ENCODE measurements at places on chromosomes 1 and 21.

DNA sequence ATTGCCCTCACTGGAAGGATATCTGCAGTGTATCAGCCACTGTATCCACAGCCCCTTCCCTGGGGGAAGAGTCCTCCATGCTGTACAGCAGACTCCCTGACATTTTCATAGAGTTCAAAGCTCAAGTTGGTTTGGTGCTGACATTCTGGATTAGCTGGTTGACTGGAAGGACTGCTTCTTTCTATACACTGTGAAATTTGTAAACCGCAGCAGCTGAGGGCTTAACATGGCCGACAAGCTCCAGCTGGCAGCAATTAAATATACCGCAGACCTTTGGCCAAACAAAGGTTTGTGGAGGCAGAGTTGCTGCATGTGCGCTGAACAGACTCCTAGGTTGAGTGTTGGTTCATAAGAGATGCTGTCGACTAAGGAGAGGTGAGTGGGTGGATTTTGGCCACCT lies 126.4 kb downstream of the DHRS3 start:
- DNase-seq: no peak

GRCh38 chr1:92118826-92119225 lies 38.7 kb downstream of the BTBD8 start:
- DNase-seq: no peak

DNA sequence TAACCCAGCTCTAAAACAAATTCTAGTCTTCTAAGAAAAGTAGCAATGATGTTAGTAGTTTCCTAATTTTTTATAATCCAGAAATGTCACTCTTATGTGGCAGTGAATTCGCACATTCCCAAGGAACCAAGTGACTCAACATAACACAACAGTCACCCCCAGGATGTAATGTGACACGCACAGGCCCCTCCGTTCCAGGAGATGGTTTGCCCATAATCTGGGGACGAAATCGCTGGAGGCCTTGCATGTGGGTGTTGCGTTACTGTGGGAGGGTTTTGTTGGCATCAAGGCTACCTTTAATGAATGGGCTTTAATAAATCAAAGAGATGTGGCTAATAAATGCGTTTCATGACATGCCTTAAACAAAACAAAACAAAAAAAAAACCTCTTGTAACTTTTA lies 50.9 kb downstream of the EVA1C start:
- DNase-seq: no peak

DNA sequence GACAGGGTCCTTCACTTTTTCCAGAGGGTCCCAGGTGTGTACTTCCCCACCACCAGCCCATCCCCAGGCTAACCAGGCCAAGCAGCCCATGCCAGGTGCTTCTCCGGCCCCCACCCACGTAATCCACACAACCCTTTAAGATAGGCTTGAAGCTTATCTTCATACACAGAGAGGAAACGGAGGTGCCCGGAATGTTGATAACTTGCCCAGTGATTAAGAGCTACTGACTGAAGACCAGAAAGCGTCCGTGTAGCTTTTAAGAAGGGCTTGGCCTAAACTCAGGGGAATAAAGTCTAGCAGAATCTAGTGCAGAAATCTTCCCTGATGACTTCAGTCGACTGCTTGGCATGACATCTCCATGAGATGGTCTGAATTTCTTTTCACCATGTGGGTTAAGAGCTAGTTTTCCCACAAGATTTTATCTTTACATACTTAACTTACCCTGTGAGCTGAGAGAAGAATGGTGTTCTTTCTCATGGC lies 138.7 kb downstream of the GALNT2 start:
- DNase-seq: no peak

GRCh38 chr1:23362218-23362713 lies 7.4 kb downstream of the ZNF436 start:
- no peak for DNase-seq

- DNase-seq: no peak
These were observed 66.5 kb downstream of the PRRX1 start for GRCh38 chr1:170730438-170730837.

DNA sequence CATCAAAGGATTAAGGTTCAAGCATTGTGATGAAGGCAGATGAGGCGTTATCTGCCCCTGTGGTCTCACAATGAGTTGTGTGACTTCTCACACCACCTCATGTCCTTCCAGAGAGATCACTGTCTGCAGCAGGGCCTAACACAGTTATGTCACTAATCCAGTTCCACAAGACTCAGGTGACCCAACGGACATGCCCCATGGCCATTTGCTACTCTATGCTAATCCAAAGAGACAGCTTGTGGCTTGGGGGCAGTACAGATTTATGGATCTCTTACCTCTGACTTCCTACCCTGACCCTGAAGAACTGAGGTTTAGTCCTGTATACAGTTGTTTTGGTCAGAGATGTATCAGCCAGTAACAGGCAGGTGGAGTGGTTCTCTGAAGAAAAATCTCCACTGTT lies 147.1 kb downstream of the GLUL start:
- DNase-seq: no peak

GRCh38 chr21:41961753-41962152 lies 7.9 kb upstream of the C2CD2 start:
- no peak for DNase-seq

DNA sequence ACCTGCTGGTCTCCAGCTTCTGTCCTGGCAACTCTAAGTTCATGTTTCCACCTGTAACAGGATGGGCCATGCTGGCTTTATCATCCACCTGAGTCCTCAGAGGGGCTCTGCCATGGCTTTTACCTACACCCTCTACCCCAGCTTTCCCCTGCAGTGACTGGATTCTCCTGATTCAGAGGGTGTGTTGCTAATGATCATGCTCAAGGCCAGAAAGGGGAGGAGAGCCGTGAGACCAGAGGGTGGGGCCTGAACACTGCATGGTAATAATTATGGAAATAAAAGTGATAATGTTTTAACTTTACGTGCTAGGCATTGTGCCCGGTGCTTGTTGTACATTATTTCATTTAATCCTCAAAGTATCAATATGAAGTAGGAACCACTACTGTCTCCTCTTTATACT lies 53.3 kb downstream of the CNIH3 start:
- no peak for DNase-seq

DNA sequence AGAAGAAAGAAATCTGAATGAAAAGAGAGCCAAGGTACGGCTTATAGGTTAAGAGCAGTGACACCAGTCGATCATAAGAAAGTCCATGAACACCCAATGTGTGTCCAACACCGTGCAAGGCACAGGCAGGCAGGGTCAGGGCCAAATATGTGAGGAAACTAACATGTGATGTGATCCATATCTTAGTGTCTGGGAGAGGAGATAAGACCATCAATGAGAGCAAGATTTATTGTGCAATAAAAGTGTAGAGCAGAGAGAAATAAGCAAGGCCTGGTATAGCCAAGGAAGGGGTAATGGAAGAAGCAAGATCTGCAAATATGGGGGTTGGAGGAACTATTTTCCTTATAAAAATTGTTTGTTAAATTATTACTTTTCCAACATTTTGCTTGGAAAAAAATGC lies 198.8 kb downstream of the CRB1 start:
- no peak for DNase-seq

- no peak for DNase-seq
These were observed 1.3 kb upstream of the MTARC1 start for GRCh38 chr1:220785166-220786056.

DNA sequence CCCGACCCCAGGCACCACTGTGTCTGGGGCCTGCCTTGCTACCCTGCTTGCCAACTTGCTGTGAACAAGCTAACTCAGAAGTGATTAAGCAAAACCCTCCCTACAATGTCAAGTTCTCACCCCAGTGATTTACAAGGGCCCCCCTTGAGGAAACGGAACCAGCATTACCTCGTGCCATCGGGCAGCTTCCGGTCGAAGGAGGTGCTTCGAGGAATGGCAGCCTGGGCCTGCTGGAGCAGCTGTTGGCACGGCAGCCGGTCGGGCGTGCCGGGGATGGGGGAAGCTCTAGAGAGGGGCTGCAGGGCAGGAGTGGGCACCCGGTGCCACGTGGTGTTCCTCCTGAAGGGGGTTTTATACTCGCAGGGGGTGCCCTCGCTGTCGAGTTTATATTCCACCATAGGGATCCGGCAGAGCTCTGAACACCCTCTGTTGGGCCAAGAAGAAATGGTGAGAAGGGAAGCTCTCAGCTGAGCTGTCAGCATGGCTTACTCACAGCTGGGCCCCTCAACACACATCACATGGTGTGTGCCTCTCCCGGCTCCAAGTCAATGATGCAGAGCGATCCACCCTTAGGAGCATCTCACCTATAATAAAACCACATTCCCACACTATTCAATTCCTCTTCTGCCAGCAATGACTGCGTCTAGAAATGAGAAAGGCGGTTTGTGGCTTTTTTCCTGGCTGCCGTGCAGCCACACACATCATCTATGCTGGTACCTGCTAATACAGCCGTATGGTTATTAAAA lies 184.4 kb downstream of the SIPA1L2 start:
- no peak for DNase-seq

DNA sequence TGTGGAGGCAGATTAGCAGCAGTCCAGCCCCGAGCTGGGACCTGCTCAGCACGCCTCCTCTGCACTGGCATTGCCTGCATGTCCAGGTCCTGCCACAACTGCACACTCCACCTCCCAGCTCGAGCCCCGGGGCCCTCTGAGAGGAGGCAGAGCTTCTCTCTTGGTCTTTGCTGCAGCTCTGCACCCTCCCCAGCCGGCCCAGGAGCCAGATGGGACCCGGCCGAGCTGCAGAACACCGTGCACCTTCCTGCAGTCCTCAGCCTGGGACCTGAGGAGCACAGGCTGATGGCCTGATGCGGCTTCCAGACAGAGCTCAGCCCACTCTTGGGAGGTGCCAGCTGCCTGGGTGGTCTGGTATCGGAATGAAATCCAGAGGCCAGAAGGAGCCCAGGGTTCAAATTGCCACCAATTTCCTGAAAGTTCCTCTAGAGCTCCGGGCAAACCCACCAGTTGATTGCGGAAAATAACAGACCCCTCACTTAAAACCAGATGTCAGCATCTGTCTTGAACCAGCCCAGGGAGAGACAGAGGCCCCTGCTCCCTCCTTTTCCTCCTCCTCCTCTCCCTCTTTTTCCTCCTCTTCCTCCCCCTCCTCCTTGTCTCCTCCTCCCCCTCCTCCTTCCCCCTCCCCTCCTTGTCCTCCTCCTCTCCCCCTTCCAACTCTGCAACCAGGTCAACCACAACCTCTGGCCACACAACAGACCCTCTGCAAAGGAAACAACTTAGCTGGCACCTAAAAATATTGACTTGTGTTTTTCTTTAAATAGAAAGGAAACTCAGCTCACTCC lies 10.6 kb upstream of the SPSB1 start:
- no peak for DNase-seq

DNA sequence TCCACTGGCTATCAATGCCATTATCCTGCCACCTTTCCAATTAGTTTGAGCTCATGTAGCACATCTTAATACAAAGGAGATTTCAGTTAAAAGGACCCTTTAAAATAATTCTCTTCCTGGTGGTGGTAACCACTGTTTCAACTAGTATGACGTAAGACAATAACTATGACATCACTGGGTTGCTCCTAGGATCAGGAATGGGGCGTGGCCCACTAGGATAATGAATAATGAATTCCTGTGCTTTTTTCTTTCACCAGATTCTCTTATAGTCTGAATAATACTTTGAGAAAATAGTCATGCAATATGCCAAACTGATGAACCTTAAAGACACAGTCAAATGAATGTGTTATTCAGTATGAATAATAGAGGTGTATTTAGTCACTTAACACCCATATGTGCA lies 10.6 kb upstream of the KIFAP3 start:
- no peak for DNase-seq

- no peak for DNase-seq
These were observed 9.7 kb downstream of the MAPKAPK2 start for GRCh38 chr1:206694171-206695124.

- no peak for DNase-seq
These were observed 20.2 kb upstream of the SLFNL1 start for GRCh38 chr1:41041614-41042270.

GRCh38 chr1:104787866-104788510 lies 1038.3 kb downstream of the AMY1C start:
- DNase-seq: no peak

- no peak for DNase-seq
These were observed 15.0 kb downstream of the IFFO2 start for GRCh38 chr1:18941221-18942141.

DNA sequence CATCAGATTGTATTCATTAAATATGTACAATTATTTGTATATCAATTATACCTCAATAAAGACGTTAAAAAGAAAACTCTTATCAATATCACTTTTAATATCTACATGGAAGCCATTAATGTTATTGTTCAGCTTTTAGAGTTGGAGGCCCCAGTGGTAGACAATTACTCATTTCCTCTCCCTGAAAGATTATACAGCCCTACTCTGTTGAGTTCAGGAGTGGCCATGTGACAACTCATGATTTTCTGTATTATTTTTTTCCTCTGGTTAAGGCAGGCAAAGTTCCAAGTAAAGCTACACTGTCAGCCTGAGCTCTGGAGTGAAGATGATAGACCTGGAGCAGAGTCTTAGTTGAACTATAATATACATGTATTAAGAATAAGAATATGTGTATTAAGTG lies 247.9 kb upstream of the B3GALT2 start:
- DNase-seq: no peak

DNA sequence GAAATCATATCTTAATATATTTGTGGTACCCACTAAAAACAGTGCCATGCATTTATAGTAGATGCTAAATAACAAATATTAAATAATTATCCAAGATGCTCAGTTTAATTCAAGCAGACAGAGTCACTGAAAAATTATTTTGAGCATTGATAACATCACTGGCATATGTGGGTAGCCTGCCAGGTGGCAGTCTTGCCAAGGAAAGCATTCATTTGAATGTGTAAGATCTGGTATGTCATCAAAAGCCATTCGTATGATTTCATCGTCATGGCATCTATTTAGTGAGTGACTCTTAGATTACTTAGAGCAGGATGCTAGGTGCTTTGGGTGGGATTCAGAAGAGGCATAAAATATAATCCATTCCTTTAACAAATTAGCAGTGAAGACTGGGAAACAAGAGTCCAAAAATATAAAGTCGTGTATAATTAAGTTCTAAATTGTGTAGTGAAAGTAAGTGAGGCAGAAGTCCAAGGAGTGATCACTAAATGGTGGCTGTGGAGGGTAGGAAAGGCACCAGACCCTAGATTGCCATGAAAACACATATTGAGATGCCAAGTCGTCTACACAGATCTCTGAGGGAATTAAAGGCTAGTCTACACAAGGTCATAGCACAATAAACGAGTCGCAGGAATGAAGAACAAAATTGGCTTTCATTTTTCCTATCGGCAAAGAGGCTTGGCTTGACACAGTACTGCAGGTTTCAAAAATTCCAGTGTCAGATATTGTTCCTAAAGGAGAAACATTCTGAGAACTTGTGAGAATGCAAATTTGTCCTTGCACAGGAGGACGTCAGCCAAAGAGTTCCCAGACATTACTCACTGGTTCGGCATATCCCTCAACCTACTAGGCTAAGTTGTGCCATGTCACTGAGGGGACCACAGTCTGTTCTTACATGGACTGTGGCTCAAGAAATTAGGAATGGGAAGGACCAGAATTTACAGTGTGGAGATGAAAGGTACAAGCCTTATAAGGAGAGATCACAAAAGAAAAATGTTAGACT lies 130.8 kb downstream of the LYPLAL1 start:
- no peak for DNase-seq

GRCh38 chr1:203754455-203754864 lies 10.5 kb upstream of the LAX1 start:
- no peak for DNase-seq

- peak; percentile 77 for DNase-seq
These were observed at the start of gene LRRC52 for GRCh38 chr1:165543532-165544438. Gene LRRC52 (plus strand): TSS chr1:165544000. CDS start chr1:165544297, 297 bp downstream.

Data from NCI-H1436 (cell line).